ENCODE measurements at places on chromosomes 13 and 19.

DNA sequence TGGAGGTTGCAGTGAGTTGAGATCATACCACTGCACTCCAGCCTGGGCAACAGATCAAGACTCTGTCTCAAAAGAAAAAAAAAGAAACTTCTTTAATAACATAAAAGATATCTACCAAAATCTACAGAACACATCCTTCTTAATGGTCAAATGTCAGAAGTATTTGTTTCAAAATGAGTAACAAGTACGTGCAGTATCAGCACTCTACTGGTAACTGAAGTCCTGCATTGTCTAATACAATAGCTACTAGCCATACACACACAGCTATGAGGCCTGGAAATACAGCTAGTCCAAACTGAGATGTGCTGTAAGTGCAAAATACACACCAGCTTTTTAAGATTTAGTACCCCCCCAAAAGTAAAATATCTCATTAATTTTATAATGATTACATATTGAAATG lies 88.1 kb downstream of the TSC22D1 start:
- DNase-seq, result no peak

DNA sequence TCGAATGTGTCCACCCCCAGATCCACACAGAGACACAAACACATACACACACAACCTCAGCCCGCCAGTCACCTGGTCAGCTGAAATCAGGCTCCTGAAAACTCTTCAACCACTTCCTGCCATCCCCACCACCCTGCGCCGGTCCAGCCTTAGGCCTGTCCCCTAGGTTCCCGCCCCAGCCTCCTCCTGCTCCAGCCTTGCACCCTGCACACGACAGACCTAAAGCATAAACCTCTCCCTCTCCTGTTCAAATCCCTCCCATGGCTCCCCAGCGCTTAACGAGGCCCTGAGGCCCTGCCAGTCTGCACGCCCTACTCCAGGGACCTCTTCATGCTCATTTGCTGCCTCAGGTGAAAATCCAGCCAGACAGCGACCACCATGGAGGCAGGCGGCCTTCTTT lies 7.1 kb downstream of the PNMA8B start:
- DNase-seq, result no peak

GRCh38 chr19:9456018-9456689 lies 20.8 kb upstream of the ZNF266 start:
- DNase-seq, result no peak

DNA sequence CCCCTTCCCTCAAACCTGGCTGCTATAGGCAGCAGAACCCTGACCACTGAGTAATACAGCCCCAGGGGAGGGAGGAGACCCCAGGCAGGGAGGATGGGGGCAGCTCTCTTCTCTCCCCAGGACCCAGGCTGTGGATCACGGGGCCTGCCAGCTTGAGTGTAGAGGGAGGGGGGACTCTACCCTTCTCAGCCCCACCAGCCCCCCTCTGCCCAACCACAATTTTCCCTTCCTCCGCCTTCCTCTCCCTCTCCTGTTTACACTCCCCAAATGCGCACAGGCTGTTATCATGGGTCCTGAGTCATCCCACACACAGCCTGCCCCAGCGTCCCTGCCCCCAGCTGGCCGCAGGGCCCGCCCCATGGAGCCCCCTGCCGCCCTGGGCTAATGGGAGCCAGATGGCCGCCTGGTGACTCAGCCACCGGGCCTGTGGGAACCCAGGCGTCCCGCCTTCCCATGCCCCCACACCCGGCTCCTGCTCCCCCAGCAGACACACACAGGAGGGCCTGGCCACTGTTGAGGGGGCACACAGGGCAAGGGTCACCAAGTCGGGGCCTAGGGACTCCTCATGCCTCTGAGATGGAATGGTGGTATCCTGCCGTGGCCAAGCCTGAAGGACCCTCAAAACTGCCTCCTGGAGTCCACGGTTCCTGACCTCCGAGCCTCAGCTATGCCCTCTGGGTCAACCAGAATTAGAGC lies 13.6 kb downstream of the CCDC97 start:
- DNase-seq, result no peak

- no peak for DNase-seq
These were observed 3.1 kb downstream of the FGF9 start for GRCh38 chr13:21673789-21674489.

DNA sequence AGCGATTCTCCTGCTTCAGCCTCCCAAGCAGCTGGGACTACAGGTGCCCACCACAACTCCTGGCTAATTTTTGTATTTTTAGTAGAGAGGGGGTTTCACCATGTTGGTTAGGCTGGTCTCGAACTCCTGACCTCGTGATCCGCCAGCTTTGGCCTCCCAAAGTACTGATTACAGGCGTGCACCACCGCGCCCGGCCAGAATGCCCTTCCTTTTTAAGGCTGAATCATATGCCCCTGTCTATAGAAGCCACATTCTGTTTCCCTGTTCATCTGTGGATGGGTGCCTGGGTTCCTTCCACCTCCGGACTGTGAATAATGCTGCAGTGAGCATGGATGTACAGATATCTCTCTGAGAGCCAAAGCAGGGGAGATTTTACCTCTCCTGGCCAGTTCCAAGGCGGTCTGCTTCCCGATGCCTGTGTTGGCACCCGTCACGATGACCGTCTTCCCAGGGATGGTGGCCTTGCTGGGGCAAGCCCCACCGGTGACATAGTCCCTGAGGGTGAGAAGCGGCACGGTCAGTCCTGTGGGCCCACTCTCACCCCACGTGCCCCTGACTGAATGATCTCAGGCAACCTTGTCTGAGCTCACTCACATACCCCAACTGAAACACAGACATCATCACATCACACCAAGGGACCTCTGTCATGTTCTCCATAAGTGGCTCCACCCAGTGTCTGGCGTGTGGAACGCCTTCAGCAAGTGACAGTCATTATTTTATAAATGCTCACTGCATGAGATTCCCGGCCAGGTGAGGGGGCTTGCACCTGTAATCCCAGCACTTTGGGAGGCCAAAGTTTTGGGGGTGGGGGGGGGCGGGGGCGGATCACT lies 4.0 kb downstream of the RDH13 start:
- no peak for DNase-seq

DNA sequence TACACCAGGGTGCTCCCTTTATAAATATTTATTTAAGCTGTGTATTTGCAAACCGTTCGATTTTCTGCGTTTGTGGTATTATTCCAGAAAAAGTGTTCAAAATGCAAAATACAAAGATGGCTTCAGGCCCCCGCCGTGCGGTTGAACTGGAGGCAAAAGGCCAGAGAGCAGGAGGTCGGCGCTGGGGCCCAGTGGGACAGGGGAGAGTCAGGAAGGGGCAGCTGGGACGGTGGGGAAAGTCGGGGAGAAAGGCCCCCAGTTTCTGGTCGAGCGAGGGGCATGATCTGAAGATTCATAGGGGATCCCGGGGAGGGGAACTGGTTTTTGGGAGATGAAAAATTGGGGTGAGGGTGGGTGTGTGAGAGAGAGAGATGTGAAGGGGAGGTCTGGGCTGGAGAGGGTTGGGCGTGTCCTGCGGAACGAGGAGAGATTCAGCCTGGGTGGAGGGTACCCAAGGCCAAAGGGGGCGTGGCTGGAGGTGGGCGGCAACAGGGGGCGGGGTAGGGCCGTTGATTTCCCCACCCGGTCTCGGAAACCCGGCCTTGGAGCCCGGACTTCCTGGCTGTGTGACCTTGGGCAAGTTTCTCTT lies 678 bp downstream of the ISOC2 start:
- peak; percentile 29 for DNase-seq

GRCh38 chr19:40465025-40465556 lies 454 bp downstream of the BLVRB start:
- DNase-seq, result peak; percentile 85

DNA sequence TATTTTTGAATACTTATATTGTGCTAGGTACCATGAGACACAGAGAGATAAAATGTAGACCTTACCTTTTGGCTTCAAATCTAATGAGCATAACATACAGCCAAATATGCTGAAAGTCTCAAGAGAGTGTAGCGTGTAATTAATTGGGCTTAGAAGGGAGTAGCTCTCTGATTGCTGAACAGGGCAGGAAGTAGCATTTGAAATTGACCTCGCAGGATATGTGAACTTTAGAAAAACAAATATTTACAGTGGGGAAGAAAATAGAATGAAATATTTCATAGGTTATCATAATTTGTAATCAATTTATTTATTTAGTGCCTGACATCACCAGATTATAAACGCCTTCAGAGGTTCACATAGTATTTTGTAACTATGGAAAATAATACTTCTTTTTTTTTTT lies 327.1 kb downstream of the RFC3 start:
- no peak for DNase-seq

DNA sequence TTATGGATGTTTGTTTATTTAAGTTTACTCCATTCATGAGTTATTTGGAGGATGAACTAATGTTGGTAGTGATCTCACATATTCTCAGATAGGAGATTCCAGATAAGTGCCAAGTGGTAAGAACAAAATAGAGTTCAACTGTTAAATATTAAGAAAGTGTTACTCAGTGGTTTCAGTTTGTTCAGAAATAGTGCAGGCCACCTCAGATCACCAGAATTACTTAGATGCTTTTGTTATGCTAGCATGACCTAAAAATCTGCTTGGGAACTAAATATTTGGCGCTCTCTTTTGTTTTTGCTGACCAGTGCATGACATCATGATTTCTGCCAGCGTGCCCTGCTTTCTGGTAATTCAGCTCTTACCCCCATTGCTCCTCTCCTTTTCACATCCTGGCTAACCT lies 15.6 kb downstream of the CLDN10 start:
- DNase-seq, result no peak

GRCh38 chr19:49085868-49086232 lies 599 bp downstream of the SNRNP70 start:
- DNase-seq, result no peak

GRCh38 chr13:27770809-27771208 lies 21.5 kb upstream of the GSX1 start:
- DNase-seq, result peak; percentile 48

- DNase-seq, result no peak
These were observed 21.7 kb upstream of the CALM3 start for GRCh38 chr19:46579361-46579879.

GRCh38 chr19:39915848-39916215 lies 18.6 kb downstream of the FCGBP start:
- no peak for DNase-seq

- DNase-seq, result no peak
These were observed 6.5 kb upstream of the N4BP2L2 start for GRCh38 chr13:32545083-32545482.

- no peak for DNase-seq
These were observed 560 bp downstream of the NDUFA7 start for GRCh38 chr19:8320564-8321066.

DNA sequence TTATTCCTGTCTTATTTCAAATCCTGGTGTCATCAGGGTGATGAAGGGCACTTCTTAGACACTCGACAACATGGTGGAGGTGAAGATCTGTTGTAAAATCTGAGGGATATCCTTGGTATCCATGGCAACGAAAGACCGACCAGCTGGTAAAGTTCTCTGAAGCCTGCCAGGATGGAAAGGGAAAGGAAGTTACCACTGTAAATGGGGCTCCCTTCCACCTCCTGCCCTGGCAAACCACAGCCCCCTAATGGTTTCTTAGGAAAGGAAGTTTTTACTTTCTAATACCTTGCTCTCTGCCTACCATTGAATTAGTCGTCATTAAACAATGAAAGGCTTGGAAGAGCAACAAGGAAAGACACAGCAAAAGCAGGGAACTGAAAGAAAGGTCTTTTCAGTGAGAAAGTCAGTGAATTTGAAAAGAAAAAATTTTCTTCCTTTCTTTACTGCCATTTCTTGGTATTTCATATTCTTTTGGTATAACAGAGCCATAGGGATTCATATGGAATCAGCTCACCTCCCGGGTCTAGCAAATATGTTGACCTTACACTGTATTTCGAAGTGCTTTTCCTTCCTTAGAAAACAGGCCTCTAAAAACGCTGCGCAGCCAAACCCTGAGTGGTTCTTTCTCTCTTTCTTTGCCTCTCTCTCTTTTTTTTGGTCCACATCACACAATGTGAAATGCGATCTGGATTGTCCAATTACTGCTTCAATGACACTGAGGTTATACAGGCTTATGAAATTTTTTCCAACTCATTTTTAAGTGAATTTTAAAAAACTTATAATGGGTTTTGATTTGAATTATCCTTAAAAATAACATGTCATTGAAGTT lies 111.0 kb downstream of the RGCC start:
- DNase-seq, result no peak

- no peak for DNase-seq
These were observed 320.6 kb downstream of the GPC5 start for GRCh38 chr13:91719033-91719432.

DNA sequence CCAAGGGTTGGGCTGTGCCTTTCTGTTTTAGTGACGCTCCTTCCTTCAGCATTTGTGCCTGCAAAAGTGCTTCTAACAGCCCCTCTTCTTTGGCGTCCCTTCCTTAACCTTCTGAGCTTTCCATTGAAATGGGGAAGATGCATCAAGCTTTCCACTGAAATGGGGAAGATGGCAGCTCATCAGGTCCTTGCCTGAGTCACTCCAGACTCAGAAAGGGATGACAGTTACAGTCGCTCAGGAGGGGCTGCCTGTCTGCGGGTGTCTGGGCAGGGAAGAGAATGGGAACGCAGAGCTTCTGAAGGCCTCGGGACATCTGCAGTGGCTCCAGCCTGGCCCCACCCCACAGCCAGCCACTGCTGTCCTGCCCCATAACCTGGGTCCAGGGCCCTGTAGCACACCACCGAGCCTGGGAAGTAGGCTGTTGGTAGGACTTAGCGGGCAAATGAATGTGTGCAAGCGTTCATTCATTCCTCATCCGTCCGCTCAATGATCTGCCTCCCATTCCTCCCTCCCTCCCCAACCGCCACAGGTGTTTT lies 9.8 kb downstream of the AP1M1 start:
- no peak for DNase-seq

DNA sequence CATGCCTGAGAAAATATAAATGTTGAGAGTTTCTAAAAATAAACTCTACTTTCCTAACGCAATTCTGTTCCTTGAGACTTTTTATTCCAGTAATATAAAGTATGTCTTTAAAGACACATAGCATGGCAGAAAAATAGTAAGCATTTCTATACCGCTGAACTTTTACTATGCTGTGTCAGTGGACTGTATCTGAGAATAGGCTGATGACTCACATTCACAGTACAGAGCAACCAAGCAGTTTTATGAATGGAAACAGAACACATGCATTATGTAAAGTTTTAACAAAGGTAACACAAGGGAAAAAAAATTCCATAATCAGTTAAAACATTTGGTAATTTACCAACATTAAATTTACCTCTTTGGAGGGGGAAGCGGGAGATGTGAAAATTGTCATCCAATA lies 38.4 kb downstream of the ZDHHC20 start:
- DNase-seq, result no peak

DNA sequence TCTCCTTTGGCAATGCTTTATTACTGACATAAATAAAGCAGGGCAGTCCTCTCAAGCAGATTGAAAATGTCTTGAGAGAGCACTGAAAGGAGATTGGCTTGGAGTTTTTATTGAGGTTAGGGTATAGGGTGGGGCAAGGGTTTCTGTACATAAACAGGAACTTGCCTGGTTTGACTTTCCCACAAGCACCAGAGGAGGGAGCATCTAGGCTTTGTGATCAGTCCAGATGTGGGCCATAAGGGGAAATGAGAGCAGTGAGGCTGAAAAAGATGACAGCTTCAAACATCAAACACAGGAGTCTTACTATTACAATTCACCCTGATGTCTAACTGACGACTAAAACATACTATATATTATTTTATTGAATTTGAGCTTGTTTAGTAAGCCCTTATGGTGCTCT lies 260.9 kb downstream of the MTUS2 start:
- DNase-seq, result peak; percentile 59

GRCh38 chr13:113562085-113562749 lies 22.3 kb upstream of the TFDP1 start:
- DNase-seq, result peak; percentile 55

- peak; percentile 13 for DNase-seq
These were observed 20.4 kb downstream of the LMTK3 start for GRCh38 chr19:48490981-48491792.

GRCh38 chr13:94400874-94401273 lies 78.6 kb downstream of the DCT start:
- no peak for DNase-seq
